ENCODE measurements at places on chromosomes 7 and 10.

- DNase-seq: peak; percentile 59
These were observed at the start of gene IKZF1 for GRCh38 chr7:50304129-50304910. Gene IKZF1 (plus strand): TSS chr7:50304716. CDS start chr7:50319062, 14,346 bp downstream.

DNA sequence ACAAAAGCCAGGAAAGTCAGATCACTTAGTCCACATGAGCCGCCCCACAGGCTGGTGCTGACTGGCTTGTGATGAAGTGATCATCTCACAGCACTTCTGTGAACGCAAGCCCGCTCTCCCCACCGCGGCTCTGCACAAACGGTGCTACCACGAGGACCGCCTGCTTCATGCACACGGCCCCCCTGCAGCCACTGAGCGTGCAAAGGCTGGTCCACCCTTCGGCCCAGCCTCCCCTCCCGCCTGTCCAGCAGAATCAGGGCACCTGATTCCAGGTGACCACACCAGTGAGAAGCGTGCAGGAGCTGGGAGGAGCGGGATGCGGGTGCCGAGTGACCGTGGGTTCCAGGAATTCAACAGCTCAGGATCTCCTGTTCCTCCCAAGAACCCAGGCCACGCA, 32.2 kb downstream of the MAD1L1 start:
- DNase-seq: no peak

- DNase-seq: no peak
These were observed 76.3 kb downstream of the FOXI2 start for GRCh38 chr10:127813290-127813689.

DNA sequence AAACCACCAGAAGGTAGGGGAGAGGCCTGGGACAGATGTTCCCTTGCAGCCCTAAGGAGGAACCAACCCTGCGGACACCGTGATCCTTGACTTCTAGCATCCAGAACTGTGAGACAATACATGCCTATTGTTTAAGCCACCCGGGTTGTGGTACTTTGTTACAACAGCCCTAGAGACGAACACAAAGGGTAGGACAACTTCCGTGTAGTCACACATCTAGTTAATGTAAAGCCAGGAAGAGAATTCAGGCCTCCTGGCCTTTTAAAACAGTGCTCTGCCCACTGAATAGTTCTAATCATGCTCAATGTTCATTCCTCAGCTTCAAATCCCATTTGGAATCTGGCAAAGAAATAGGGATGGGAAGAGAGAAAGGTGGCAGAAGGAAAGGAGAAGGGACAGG, 240.2 kb upstream of the KMT2E start:
- no peak for DNase-seq

DNA sequence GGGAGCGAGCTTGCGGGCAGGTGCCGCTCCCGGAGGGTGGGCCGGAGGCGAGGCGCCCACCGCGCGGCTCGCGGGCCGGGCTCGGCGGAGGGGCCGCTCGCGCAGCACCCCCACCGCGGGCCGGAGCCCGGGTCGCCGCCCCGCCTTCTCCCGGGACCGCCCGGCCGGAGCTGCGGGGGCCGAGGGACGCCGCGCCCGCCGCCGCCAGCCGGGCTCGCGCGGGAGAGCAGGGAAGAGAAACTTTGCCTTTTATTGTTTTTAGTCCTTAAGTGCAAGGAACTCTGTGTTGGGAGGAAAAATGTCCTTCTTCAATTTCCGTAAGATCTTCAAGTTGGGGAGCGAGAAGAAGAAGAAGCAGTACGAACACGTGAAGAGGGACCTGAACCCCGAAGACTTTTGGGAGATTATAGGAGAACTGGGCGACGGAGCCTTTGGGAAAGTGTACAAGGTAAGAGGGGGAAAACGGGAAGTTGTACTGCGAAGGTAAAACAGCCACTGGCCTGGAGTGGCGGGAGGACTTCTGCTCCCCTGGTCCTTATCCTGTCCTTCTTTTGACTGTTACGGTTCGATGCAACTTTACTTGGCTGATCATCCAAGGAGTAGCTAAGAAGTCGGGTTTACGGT, 620 bp downstream of the SLK start:
- peak; percentile 66 for DNase-seq

DNA sequence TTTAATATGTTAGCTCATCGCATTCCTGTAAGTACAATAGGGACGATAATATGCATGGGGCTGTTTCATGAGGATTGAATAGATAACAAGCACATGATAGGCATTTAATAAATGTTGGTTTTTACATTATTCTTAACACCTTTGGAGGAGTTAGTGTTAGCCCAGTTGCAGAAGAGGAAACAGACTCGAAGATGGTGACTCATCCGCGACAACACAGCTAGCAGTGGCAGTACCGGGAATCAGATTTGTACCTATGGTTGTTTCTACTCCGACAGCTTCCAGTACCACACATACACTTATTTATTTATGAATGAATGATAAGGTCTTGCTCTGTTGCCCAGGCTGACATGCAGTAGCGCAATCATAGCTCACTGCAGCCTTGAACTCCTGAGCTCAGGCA, 2.9 kb downstream of the LRMDA start:
- DNase-seq: no peak

DNA sequence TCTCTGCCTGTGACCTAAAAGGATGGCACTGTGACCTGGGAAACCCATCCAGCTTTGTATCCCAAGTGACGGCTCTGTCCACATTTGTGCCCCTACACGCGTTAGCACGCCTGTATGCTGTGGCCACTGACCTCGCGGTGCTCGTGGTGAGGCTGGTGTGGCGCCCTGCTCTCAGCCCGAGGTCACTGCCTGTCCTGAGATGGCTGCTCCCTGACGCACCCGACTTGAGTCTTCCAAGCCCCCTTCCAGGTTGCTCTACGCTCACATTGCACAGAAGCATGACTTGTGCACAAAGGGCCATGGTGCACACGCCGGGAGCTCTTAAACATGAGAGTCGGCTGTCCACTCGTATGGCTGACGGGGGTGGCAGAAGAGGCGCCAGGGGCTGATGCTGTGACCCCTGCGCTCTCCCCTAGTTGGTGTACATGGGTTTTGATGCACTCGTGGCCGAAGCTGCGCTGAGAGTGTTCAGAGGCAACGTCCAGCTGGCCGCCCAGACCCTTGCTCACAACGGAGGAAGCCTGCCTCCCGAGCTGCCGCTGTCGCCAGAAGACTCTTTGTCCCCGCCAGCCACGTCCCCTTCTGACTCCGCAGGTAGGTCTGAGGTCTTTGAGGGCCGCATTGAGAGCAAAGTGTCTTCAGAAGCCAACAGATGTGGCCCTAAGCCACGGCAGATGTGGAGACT, 33.5 kb downstream of the WDR86 start:
- no peak for DNase-seq

DNA sequence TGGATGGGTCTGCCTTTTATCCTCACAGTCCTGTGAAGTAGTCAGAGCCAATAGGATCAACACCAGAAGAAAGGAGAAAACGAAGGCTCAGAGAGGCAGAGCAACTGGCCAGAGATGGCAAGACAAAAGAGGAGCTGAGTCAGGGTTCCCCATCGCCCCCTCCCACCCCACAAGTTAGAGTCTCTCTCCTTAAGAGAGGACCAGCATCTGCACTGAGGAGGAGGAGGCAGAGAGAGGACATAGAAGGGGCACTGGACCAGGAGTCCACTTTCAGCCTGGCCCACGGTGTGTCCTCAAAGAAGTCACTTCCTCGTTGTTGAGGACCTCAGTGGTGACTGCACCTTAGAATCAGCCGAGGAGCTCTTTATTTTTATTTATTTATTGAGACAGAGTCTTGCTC, 11.6 kb downstream of the SPOCK2 start:
- no peak for DNase-seq

- DNase-seq: no peak
These were observed 80.4 kb downstream of the CUBN start for GRCh38 chr10:17049195-17049594.

GRCh38 chr10:48811917-48812316, 127.2 kb downstream of the WDFY4 start:
- DNase-seq: peak; percentile 40

DNA sequence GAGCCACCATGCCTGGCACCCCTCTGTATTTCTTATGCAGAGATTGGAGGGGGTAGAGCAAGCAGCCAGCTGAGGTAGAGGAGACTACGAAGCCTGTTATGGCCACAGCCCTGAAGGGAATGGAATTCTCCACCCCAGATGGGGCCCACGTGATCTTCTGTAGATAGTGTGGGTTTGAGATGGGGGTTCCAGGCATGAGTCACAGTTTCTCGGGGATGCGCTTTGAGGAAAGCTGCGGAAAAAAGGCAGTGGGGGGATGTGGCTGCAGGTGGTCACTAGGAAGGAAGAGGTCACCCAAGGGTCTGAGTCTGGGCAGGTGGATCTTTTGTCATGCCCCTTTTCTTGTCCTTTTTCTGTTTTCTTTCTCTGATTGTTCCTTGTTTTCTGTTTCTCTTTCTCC, 11.5 kb downstream of the FAM131B start:
- no peak for DNase-seq

GRCh38 chr10:112213098-112213823, 29.7 kb upstream of the GPAM start:
- no peak for DNase-seq

DNA sequence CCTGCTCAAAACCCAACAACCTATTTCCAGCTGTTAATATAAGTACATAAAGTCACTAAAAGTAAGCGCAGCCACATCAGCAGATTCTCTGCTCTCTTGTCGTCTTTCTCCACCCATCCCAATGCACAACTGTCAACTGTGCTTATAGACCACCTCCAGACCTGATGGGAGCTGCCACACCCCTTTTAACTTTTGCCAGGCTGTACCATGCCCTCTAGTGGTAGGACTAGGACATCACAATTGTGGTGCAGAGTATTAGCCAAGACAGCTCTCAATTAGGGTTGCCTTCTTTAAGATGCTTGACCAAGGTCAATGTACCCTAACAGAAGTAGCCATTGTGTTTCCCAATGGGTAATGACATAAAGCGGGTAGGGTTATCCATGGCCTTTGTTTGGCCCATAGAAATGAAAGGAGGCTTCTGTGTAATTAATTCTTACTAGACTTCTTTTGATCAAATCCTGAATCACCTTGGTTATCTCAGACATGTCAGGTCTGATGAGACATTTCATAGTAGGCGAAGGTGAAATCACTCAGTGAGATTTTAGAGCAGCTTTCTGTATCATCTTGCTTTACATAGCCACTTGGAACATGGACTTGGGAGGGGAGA, 68.1 kb downstream of the SCRN1 start:
- DNase-seq: peak; percentile 82

DNA sequence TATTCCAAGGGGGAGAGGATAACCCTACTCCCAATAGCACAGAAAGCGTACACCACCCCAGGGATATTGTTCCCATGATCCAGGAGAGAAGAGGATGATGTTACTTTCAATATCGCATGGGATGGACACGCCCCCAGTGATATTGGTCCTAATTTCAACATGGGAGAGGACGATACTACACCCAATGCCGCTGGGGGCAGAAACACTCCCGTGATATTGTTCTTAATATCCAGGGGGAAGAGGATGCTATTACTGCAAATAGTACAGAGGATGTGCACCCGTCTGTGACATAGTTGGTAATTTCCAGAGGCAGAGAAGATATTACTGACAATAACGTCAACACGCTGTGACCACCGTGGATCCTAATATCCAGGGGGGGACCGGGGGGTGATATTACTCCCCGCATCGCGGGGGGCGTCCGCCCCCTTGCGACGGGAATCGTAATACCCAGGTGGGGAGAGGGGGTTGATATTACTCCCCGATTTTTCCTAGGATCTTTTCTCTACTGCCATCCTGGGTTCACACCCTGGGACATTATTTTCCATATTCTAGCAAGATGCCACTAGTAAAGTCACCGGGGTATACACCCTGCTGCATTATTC, 16.6 kb downstream of the MEIG1 start:
- peak; percentile 26 for DNase-seq

- peak; percentile 80 for DNase-seq
These were observed 23.9 kb downstream of the TNS3 start for GRCh38 chr7:47557694-47558670.

GRCh38 chr10:5831446-5831782, 18.2 kb upstream of the GDI2 start:
- DNase-seq: no peak

GRCh38 chr7:408751-409311, 110.8 kb downstream of the PDGFA start:
- DNase-seq: no peak

DNA sequence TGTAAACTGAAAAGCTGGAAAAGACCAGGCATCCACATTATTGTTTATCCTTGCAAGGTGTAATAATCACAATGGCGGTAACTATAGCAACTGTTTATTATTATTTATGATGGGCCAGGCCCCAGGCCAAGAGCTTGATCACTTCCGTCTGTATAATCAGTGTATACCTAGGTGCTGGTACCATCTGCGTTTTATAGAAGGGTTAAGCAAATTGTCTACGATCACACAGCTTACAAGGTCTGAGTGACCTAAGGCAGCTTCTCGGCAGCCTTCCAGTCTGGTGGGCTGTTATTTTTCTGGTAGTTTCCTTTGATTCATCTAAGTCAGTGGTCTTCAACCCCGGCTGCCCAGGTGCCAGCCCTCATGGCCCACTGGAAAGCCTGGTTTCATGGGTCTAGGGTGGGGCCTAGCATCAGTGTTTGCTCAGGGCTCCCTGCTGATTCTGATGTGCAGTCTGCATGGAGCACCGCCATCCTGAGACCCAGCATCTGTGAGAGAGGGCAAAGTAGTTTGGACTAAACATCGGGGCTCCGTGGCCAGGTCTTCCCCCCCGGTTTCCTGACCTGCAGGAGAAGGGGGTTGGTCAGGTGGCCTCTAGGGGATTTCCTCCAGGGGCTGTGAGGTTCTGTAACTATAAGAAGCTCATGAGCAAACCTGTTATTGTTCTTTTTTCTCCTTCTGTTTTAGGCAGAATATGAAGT, 146.4 kb downstream of the RGS10 start:
- DNase-seq: no peak

- DNase-seq: no peak
These were observed 7.5 kb upstream of the SMNDC1 start for GRCh38 chr10:110312206-110312605.

DNA sequence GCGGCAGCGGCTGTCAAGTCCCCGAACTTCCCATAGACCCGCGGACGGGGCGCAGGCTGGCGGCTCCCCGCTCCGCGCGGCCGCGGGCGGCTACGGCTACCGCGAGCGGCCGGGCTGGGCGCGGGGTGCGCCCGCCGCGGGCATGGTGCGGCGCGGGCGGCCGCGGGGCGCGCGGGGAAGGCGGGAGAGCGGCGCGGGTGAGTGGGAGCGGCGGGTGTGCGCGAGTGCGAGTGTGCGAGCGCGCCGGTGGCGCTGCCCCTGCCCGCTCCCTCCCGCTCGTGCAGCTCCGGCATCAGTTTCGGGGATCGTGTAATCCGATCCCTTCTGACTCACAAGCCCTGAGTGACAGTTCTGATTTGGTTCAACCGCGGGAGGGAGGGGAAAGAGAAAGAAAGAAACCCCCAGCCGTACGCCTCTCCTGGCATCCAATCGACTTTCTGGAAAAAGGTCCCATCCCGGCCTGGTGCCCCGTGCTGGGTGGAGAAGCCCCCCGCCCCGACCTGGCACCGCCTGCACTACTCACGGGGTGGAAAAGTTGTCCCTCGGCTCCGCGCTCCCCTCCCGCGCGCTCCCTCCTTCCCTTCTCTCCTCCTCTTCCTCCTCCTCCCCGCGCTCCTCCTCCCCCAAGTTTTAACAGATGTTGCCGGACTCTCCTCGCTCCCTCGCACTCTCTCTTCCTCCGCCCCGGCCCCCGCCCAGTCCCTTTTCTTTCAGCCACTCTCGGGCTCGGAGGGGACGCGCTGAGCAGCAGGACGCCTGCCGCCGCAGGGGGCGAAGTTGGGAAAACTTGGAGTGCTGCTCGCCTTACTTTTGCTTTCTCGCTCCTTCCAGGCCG, at the start of gene GLI3:
GLI3 (minus strand) TSS at position 234 of the 835 bp plus-strand sequence. CDS start 13,956 bp downstream, outside the sequence.
- DNase-seq: peak; percentile 94
